ENCODE measurements at places on chromosomes 2 and 18.

GRCh38 chr2:197205585-197206215 lies 104.9 kb downstream of the ANKRD44 start:
- no peak for DNase-seq

GRCh38 chr2:158038901-158039300 lies 62.8 kb upstream of the UPP2 start:
- no peak for DNase-seq

- DNase-seq: no peak
These were observed 33.9 kb downstream of the RBMS1 start for GRCh38 chr2:160459538-160460332.

GRCh38 chr18:45670281-45670962 lies 53.6 kb upstream of the SLC14A1 start:
- no peak for DNase-seq

GRCh38 chr2:71951718-71952404 lies 195.8 kb downstream of the CYP26B1 start:
- DNase-seq: no peak

DNA sequence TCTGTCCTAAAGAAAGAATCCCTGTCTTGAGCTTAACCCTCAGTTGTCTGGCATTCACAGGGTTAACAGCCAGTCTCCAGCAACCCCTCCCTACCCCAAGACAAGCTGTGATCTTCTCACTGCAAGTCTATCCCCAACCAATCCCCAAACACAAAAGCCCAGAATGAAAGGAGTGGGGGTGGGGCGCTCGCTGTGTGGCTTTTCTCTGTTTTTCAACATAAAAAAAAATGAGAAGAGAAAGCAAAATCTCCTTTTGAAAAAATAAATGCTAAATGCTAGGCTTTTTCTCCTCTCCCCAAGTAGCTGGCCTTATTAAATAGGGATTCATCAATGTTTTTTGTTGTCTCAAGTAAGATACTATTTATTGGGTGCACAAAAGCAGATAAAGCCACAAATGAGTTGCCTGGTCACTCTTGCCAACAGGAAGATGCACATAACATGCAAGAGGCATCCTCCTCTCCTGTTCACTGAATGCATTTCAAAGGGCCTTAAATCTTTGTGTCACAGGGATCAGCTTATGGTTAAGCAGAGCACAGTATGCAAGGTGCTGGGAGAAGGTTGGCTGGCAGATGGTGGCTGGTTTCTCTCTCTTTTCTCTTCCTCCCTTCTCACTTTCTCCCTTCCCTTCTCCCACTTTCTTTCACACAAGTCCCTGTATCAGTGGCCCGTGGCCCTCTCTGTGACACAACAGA lies 225.6 kb downstream of the CMPK2 start:
- DNase-seq: no peak

DNA sequence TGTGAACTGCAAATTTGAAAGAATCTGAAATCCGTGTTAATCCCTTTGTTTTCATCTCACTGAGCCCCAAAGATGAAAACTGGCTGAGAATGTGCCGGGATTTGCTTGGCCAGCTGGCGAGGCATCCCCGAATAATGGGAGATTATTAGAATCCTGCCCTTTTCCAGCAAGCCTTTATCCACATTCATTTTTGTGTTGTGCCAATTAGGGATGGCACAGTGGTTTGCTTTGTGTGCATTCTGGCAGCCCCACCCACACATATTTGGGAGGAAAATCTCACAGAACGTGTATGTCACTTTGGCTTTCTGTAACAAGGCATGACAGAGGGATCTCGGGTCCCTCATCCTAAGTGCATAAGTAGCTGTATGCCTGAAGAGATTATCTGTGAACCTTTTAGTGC lies 405.8 kb upstream of the FAM98A start:
- DNase-seq: no peak
